GM06990 (cell line): ENCODE measurements at places on chromosomes 16 and 17.

DNA sequence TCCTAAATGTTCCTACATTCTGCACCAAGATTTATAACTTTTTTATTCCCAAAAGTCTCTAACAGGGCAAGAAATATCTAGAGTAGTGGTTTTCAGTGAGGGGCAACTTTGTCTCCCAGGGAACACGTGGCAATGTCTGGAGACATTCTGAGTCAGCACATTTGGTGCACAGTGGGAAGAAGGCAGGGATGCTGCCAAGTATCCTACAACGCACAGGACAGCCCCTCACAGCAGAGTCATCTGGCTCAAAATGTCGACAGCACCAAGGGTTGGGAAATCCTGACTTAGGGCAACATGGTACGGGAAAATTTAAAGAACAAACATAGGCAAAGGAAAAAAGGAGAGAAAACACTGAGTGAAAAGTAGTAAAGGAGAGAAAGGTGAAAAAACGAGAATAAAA lies 61.8 kb downstream of the SMG6 start:
- DNase-seq, result no peak

DNA sequence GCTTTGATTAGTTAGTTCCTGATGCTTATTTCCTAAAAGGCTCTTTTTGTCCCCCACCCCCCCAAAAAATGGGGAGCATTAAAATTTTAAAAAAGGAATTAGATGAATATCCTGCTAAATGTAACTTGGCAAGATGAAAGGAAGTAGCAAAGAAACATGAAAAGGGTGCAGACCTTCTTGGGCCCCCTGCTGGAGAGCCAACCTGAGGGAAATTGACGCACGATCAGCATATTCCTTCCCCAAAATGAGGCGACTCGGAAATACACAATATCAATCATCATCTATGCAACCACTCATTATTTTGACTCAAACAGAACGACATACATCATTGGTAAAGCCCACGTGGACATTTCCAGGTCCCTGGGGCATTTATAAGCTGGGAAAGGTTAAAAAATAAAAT lies 59.7 kb downstream of the GRIN2A start:
- no peak for DNase-seq

DNA sequence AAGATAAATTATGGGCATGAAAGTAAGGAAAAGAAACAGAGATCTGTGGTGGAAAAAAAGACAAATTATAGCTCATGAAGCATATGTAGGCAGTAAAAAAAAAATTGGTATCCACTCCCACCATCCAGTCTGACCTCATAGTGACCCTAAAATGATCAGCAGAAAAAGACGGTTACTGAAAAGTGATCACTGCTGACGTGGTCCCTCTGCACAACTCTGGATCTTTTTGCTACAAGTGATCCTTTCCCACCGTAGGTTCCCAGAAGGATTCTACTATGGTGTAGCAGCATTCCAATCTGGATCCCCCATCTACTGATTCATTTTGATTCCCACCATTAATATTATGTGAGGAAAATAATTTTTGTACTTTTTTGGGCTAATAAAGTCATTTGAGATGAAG lies 10.9 kb upstream of the CHST6 start:
- no peak for DNase-seq

GRCh38 chr17:14316126-14316832 lies 15.4 kb downstream of the HS3ST3B1 start:
- DNase-seq, result no peak

GRCh38 chr16:9105189-9105588 lies 13.7 kb downstream of the HAPSTR1 start:
- no peak for DNase-seq

GRCh38 chr16:73384506-73385089 lies 336.7 kb upstream of the ZFHX3 start:
- no peak for DNase-seq

DNA sequence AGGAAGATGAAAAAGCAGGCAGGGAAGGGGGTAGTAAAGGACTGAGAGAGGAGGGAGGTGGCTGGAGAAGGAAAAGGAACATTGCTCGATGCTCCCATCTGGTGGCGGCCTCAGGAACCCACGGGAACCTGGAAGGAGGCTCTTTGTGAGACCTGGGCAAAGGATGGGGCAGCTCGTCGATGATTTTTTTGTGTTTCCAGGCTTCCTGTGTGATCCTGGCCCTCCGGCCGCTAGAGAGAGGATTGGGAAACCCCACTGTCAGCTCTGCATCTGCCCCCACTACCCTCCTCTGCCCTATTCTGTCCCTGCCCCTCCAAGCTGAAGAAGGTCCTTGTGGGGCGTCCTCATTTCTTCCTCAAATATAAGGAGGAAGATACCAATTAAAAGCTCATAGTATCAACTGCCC lies 6.6 kb downstream of the WFIKKN2 start:
- no peak for DNase-seq

GRCh38 chr16:51445250-51445649 lies 294.2 kb upstream of the SALL1 start:
- no peak for DNase-seq

DNA sequence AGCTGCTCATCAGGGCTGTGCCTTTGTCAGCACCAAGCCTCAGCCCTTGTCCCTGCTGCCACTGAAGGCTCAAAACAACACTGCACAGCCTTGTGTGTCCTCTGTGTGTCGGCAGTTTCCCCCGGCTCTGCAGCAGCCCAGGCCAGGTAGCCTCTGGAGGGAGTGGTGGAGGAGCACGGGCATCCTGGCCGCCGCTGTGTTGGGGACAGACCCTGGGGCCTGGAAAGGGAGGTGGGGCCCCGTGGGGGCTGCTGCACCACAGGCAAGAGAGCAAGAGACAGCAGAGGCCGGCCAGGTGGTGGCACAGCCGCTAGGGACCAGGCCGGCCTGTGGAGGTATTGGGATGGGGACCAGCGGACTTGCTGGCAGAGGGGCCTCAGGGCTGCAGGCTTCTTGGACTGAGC lies 96.9 kb upstream of the ZNF750 start:
- no peak for DNase-seq

DNA sequence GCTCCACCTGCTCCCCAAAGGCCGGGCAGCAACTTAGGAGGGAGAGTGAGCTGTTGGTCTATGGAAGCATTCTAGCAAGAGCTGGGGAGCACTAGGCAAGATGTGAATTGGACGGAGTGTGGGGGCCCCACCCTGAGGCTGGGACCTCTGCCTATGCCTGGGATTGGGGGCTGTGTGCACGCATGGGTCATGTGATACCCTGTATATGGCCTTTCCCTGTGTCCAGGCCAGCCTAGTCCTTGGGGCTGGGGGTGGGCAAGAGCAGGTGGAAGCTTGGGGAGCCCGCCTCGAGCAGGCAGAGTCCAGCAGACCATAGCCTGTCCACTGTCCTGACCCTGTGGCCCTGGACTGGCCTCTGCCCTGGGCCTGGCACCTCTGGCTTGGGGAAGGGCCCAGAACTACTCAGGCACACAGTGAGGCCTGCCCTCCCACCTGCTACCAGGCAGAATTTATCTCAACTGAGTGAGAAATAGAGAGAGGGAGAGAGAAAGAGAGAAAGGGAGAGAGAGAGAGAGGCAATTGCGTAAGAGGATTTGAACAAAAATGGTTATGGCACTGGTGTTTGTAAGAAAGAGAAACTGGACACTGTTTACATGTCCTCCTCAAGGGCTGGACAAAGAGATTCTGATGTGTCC lies 19.1 kb downstream of the PDP2 start:
- no peak for DNase-seq

DNA sequence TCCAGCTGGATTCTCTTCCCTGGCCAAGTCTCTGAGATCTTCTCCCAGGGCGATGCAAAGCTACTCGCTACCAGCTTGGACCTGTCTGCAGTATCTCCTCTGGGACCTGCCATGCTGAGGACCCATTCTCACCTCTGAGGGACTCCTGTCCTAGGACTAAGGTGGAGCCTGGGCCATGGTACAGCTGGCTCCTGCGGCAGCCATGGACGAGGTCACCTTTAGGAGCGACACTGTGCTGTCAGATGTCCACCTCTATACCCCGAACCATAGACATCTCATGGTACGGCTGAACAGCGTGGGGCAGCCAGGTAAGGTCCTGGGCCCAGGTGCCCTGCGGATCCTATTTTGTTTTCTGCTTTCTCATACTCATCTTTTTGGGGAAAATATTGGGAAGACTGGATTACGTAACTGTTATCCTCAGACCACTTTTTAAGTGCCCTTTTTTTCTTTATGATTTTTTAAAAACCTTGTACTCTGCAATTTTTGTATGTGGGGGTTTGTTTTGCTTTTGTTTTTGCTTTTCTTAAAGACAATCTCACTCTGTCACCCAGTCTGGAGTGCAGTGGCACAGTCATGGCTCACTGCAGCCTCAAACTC lies 4.1 kb downstream of the METTL22 start:
- DNase-seq, result no peak

DNA sequence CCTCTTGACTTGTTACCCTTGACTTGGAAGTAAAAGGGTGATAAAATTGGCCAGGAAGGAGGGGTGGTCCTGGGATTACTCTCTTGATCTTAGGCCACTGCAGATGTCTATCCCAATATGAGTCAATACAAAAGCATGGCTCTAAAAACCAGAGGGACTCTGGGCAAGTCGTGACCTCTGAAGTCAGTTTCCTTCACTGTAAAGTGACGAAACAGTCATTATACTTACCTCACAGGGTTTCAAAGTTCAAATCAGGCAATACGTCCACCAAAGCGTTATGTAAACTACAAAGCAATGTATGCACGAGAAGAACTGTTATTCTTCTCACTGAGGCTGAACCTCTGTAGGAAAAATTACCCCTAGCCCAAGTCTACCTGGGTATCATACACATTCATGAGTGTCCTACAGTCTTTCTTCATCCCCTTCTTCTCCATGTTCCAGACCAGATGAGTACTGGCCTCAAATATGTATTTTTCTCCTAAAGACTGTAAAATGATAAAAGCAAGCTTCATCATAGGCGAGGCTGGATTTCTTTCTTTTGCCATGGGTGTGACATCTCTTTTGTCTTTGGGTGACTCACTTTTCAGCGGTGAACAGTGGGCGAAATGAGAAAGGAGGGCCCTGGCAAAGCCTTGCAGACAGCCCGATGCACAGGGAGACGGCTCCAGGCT lies 34.5 kb upstream of the CLEC18B start:
- DNase-seq, result no peak

DNA sequence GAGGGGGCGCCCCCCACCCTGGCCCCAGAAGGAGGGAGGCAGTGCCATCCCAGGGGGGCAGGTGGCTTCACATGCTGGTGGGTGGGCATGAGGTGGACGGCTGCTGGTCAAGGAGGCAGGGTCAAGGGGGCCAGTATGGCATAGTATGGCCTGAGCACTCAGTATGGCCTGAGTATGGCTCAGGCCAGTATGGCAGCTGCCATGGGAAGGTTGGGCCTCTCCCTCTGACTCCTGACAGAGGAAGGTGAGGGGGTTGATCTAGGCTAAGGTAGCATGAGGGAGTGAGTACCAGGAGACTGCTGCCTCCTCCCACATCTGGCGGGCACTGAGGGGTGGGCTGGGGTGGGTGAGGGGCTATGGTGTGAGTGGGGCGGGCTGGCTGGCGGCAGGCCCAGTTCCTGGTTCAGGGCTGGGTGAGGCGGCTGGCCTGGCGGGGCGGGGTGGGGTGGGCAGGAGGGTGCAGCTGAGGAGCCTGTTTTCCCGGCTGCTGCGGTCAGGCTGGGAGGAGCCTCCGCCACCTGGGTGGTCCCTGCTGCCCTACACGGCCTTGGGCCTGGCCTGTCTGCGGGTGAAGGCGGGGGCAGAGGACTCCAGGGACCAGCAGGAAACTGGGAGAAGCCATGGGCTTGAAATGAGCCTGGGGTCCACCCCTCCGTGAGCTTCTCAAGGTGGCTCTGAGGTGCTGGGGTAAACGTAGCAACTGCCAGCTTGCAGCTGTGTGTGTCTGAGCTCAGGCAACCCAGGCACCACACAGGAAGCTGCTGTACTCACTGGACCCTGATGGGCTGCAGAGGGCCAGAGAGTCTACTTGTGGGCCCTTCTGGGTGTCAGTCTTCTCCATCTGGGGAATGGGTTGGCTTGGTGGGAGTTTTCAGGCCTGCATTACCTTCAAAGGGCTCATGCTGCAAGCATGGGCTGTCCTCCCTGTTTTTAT lies 57.0 kb downstream of the RAI1 start:
- no peak for DNase-seq

- no peak for DNase-seq
These were observed 183.9 kb downstream of the PARN start for GRCh38 chr16:14445937-14446715.

GRCh38 chr17:55420067-55420775 lies 1.4 kb downstream of the MMD start:
- DNase-seq, result peak; percentile 53

GRCh38 chr16:56275801-56276200 lies 84.5 kb downstream of the GNAO1 start:
- no peak for DNase-seq

GRCh38 chr17:7748076-7748775 lies 30.7 kb downstream of the DNAH2 start:
- no peak for DNase-seq

- no peak for DNase-seq
These were observed 5.2 kb downstream of the FAM20A start for GRCh38 chr17:68595986-68596385.

DNA sequence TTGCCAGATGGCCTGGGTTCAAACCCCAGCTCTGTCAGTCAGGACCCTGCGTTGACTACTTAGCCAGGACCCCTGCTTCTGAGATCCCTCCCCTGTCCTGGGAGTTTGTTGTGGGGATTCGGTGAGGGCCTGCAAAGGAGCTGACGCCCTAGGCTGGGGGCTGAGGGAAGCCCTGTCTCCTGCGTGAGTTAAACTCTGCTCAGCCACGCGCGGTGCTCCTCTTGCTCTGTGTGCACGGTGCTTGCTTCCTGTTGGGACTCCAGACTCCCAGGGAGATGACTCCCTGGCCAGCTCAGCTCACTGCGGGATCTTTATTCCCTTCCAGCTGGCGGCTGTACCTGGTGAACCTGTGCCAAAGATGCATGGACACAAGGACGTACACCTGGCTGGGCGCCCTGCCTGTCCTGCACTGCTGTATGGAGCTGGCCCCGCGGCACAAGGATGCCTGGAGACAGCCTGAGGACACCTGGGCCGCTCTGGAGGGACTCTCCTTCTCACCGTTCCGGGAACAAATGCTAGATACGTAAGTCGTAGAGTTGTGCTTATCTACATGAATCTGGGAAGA lies 37.4 kb downstream of the RNF213 start:
- DNase-seq, result no peak

- DNase-seq, result no peak
These were observed 77.9 kb upstream of the LGALS9 start for GRCh38 chr17:27553019-27553511.

DNA sequence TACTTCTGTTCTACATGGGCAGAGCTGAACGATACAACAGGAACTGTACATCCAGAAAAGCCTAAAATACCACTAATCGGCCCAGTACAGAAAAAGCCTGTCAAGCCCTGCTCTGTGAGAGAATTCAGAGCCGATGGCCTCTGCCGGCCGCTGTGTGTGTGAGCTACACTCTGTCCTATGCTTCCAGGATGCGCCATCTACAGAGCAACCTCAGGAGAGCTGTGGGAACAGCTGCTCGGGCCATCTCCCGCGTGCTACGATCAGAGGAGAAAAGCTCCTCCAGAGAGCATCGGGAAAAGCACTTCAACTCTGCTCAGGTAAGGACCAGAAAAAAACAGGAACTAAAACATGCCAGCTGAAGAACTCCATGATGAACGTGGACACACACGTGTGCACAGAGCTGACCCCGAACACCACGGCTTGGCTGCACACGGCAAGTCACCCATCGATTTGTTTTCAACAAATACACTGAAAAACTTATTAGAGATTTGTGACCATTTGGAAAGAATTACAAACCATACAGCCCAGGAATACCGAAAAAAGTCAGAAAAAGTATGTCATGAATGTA lies 115.9 kb downstream of the ANKRD11 start:
- no peak for DNase-seq
